ENCODE measurements at places on chromosomes 13 and 19. TPM values are rescaled to one million over a fixed set of nuclear protein-coding genes. Genes with fewer than 3 reads are reported as not detected.

ATP1A3 gene
- 1.6 TPM for total RNA-seq

DNA sequence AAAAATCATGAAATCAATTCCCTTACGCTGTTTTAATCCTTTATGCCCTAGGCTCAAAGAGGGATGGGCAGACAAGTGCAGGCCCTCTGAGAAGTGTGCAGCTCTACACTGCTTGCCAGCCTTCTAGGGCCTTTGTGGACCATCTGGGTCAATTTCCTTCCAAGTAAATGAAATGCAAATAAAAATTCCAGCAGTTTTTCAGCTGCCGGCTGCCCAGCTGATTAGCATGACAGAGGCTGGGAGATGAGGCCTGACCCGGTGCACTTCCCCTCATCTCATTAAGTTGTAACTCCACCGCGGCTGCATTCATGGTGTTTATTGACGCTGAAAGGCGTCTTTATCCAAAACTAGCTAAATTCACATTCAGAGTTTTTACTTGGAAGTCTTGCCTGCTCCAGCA, 47.5 kb upstream of the GSX1 start:
- no peak for DNase-seq

DNA sequence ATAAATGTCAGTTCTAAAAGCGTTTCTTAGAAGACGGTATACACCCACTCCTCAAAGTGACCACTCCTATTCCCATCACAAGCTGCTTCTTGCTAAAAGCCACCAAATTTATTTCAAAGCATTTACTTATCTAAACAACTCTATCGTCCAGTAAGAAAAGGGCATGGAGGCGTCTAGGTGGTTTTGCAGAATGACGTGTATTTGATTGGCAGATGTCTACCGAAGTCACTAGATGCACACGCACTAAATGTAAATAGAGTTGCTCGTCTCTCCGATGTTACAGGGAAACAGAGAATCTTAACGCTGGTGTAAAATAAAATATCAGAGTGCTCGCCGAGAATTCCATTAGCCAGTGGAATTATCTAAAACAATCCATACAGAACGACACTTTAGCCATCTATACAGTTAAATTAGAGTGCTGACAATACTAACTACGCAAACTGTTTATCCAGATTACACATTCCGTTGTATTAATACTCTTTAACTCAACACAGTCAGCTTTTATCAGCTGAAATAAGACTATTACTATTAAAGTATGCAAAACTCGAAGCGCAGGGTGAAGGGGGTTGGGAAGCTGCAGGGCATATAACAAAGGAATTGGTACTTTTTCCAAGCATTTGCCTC, 1.9 kb downstream of the KLF12 start:
- DNase-seq: no peak

DNA sequence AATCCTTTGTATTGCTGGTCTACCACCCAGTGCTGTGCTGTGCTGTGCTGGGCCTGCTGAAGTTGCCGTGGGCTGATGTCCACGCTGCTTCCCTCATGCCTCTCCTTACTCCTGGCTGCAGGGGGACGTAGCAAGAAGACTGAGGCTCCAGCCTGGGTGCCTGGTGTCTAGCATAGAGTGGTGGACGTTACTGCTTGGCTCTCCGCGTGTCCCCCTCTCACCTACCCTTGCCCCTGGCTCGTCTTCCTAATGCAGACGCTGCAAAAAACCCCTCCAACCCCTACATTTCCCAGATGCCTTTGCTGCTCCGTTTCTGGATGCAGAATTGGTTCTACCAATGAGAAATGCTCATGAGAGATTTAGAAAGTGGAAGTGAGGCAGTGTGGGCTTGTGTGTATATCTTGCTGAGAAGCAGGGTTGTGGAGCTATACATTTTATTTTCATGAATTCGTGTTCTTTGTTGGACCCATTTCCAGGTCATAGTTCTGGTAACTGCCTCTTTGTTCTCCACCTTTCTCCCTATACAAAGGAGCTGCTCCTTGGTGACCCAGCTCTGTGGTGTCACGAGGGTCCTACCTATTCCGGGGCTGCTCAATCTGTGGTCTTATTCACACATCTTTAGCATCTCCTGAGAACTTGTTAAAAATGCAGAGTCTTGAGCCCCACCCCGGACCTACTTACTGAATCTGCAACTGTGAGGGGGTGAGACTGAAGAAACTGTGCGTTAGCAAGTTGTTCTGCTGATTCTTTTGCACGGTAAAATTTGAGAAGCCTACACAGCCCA, 7.9 kb upstream of the DENND1C start:
- no peak for DNase-seq

DNA sequence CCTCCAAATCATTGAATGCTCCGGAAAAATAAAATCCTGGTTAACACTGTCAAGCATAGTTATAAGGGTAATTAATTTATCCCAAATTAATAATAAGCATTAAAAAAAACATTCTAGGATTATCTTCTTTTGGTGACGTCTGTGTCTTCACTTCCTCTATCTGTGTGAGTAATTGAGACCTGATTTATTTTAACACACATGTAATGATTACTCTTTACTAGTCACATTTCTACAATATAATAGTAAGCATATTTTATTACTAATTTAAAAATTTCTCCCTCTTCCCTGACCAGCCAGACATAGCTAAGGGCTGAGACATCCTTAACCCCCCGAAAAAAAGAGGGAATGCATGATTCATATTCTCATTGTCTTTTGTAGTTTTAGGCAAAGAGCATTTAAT, 2.3 kb downstream of the FNDC3A start:
- no peak for DNase-seq

GRCh38 chr13:55199134-55199533, 1941.6 kb upstream of the PRR20A start:
- no peak for DNase-seq
